ENCODE measurements at places on chromosomes 4 and X. TPM values are rescaled to one million over a fixed set of nuclear protein-coding genes. Genes with fewer than 3 reads are reported as not detected.
A peak's percentile ranks its signal among the peaks of the same experiment; 100 is the strongest.

The PGM2 gene
- 28.2 TPM for total RNA-seq

DNA sequence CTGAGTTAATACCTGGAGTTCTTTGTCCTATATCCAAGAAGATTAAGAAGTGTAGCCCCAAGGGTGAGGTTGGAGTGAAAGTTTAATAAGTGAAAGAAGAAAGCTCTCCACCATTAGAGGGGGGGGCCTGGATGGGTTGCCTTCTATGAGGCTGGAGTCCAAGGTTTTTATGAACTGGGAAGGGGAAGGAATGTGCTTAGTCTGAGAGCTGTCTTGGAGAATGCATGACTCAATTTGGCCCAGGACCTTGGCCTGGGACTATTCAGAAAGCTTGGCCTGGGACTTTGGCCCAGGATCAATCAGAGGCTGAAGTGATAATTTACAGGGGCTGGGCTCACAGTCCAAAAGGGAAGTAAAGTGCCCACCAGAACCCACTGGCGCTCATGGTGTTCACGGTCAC is 1049.0 kb upstream of the GRIA3 start:
- DNase-seq, result peak; percentile 4
- no peaks in the 10 kb centered on the region for H3K4me1 ChIP-seq
- H3K27me3 ChIP-seq, result no peaks in the 10 kb centered on the region

DNA sequence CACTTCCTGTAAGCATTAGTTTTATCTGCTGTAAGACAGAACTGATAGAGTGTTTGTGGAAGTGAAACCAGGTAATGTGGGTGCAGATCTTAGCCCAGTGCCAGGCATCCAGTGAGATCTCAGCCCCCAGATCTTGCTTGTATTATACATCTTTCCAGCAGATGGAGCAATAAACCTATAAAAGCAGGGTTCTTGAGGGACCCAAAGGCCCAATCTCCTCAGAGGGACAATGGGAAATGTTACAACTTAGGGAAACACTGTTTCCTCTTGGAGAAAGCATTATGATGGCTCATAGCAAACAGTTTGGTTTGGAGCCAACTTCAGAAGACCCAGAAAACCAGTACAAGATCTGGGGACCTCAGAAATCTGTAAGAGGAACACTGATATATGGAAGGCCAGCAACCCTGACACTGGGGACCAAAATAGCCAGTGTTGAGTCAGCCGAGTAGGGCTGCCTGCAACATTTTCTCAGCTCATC is 206.3 kb downstream of the SLC7A11 start:
- DNase-seq, result peak; percentile 67
- H3K4me3 ChIP-seq, result no peak overlapping the region

DNA sequence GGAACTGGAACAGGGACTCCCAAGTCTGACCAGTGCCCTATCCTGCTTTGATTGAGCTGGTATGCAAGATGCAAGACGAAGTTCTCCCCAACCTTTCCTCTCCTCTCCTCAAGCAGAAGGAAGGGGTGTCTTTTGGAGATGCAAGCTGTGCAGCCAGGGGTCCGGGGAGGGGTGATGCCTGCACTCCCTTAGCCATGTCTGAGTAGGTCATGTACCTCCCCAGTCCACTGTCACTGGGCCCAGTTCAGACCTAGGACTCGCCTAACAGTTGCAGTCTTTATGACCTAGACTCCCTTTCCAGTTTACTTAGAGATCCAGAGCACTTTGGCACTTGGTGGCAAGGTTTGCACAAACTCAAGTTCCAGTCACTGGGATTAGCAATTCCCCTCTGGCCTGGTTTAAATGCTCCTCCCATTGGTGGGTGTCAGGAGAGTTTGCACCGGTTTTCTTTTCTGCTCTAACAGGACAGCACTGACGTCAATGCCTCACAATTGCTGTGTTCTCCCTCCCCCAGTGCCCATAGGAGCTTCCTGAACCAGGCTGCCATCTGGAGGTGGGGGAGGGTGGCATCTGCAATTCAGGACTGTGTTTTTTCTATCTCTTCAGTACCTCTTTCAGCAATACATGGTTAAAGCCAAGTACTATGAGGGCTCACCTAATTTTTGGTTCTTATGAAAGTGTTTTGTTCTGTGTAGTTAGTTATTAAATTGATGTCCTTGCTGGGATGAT is 782.2 kb downstream of the ARAP2 start:
- H3K4me1 ChIP-seq, result no peaks in the 10 kb centered on the region
- H3K36me3 ChIP-seq, result no peaks in the 10 kb centered on the region
- H3K27me3 ChIP-seq, result no peaks in the 10 kb centered on the region
- DNase-seq, result no peak
- no peak overlapping the region for H3K27ac ChIP-seq
- no peak overlapping the region for H3K4me3 ChIP-seq

DNA sequence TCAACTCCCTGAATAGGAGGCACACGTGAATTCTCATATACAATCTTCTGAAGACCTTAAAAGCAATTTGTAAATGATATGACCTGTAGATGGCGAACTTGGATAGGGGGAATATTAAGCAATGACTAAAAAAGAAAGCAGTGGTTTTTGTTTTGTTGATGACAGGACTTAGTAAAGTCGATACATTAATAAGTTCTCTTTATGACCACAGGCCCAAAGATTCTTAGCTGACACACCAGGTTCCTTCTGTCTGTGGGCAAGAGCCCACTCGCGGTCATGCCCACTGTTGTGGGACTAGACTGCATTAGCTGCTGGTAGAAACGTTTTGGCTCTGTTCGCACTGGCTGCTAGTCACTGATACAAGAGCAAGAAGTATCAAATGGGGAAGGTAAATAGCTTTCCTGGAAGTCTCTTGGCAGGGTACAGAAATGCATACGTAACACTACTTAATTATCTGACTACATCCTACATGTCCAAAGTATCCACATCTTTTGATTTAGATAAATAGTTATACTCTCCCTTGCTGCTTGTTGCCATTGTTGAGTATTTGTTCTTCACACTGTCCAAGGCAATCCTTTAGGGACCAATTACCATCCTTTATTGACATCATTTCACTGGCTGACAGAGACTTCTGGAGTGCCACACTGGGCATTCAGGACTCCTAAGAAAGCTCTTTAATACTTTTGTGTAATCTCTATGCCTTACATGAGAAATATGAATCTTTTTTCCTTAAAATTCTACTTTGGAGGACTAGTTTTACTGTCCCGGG is 31.0 kb downstream of the ALPK1 start:
- H3K4me1 ChIP-seq, result no peaks in the 10 kb centered on the region
- no peak overlapping the region for H3K27ac ChIP-seq
- no peaks in the 10 kb centered on the region for H3K36me3 ChIP-seq
- H3K27me3 ChIP-seq, result no peaks in the 10 kb centered on the region
- H3K4me3 ChIP-seq, result no peak overlapping the region

The YIPF7 gene
- total RNA-seq, result 0.30 TPM

GRCh38 chr4:136651932-136652331 is 880.4 kb downstream of the PCDH18 start:
- no peak overlapping the region for H3K27ac ChIP-seq
- no peak for DNase-seq
- no peak overlapping the region for H3K4me3 ChIP-seq
- H3K4me1 ChIP-seq, result no peaks in the 10 kb centered on the region
- no peaks in the 10 kb centered on the region for H3K36me3 ChIP-seq

- no peak overlapping the region for H3K27ac ChIP-seq
- H3K4me1 ChIP-seq, result no peaks in the 10 kb centered on the region
- H3K36me3 ChIP-seq, result no peaks in the 10 kb centered on the region
Measured at GRCh38 chr4:136183513-136183912, 1348.8 kb downstream of the PCDH18 start.

GRCh38 chrX:36159254-36159653 is 239.7 kb downstream of the CFAP47 start:
- H3K4me1 ChIP-seq, result no peaks in the 10 kb centered on the region
- no peak overlapping the region for H3K4me3 ChIP-seq
- H3K27ac ChIP-seq, result no peak overlapping the region
- DNase-seq, result no peak
- H3K36me3 ChIP-seq, result no peaks in the 10 kb centered on the region

DNA sequence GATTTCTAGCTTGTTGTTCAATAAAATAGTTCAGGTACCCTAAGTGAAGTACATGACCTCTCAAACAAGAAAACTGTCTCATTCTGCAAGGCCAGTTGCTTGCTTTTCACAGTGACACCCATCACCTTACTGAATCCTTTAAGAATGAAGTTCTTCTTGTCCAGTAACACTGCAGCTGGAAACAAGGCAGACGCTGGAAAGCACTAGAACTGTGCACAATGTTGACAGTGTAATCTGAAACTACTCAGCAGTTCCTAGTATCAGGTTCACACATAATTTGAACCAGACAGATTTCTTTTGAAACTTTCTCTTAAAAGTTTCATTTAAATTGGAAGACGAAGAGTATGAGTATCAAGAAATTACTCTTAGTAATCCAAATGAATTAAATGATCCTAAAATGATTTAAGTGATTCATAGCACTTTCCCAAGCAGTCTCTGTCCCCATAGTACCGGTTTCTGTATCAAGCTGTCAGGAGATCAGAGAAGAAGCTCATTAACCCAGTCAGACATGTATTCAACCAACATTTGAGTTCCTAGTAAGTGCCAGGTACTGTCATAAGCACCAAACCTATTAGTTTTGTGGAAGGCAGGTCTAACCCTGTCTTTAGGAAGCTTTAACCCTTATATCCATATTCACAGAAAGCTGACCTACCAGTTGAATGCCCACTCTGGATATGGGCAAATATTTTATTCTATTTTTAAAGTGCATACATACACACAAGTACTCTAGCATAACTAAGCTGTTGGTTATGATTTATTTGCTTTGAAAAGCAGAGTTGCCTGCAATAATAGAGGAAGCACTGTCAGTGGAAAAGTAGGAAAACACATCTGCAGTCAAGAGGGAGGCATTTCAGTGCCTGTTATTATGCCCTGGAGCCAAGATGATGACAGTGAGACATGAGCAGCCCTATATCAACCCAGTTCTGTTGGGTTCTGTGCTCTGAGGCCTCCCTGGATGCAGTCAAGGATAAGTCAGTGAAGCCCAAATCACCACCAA is 63.6 kb downstream of the PALLD start:
- H3K27ac ChIP-seq, result peak overlapping the region; percentile 65
- peaks cover 48% of the 10 kb centered on the region for H3K4me1 ChIP-seq
- no peak overlapping the region for H3K4me3 ChIP-seq
- DNase-seq, result peak; percentile 56
- H3K27me3 ChIP-seq, result no peaks in the 10 kb centered on the region
- no peaks in the 10 kb centered on the region for H3K36me3 ChIP-seq

The SYNPO2 gene
- 10.3 TPM for total RNA-seq

The ATP6AP2 gene
- total RNA-seq, result 131 TPM

The MAP9 gene
- total RNA-seq, result 26.7 TPM

DNA sequence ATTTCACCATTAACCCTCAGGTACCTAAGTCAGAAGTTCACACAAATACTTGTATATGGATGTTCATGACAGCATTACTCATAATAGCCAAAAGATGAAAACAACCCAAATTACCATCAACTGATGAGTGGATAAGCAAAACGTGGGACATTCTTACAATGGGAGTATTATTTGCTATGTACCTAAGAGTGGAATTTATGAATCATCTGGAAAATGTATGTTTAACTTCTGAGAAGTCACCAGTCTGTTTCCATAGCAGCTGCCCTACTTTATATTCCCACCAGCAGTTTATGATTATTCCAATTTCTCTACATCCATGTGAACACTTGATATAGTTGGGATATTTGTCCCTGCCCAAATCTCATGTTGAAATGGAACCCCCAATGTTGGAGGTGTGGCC is 1478.9 kb downstream of the PCDH19 start:
- no peaks in the 10 kb centered on the region for H3K27me3 ChIP-seq
- DNase-seq, result no peak
- no peaks in the 10 kb centered on the region for H3K36me3 ChIP-seq
- H3K27ac ChIP-seq, result peak overlapping the region; percentile 43

GRCh38 chrX:97843200-97843811 is 959.6 kb downstream of the RPA4 start:
- H3K27me3 ChIP-seq, result no peaks in the 10 kb centered on the region
- no peak overlapping the region for H3K27ac ChIP-seq
- H3K4me1 ChIP-seq, result no peaks in the 10 kb centered on the region
- H3K36me3 ChIP-seq, result no peaks in the 10 kb centered on the region

GRCh38 chrX:120350450-120351138 is 11.3 kb upstream of the ATP1B4 start:
- no peak for DNase-seq
- no peak overlapping the region for H3K4me3 ChIP-seq
- no peak overlapping the region for H3K27ac ChIP-seq
- H3K4me1 ChIP-seq, result no peaks in the 10 kb centered on the region

GRCh38 chr4:137471895-137472294 is 60.4 kb downstream of the PCDH18 start:
- H3K36me3 ChIP-seq, result no peaks in the 10 kb centered on the region
- no peak overlapping the region for H3K4me3 ChIP-seq
- no peak for DNase-seq
- H3K27me3 ChIP-seq, result no peaks in the 10 kb centered on the region
- H3K27ac ChIP-seq, result no peak overlapping the region
- peaks cover 22% of the 10 kb centered on the region for H3K4me1 ChIP-seq

The RNF212 gene
- 3.0 TPM for total RNA-seq

GRCh38 chr4:38026158-38026740 is 66.1 kb downstream of the PTTG2 start:
- no peaks in the 10 kb centered on the region for H3K36me3 ChIP-seq
- no peaks in the 10 kb centered on the region for H3K4me1 ChIP-seq
- no peak overlapping the region for H3K27ac ChIP-seq
- no peak overlapping the region for H3K4me3 ChIP-seq

GRCh38 chrX:84064164-84064563 is 123.8 kb downstream of the RPS6KA6 start:
- no peak overlapping the region for H3K4me3 ChIP-seq
- no peak for DNase-seq
- no peak overlapping the region for H3K27ac ChIP-seq
- H3K27me3 ChIP-seq, result no peaks in the 10 kb centered on the region
- no peaks in the 10 kb centered on the region for H3K4me1 ChIP-seq

- H3K4me1 ChIP-seq, result no peaks in the 10 kb centered on the region
- H3K36me3 ChIP-seq, result no peaks in the 10 kb centered on the region
- H3K27me3 ChIP-seq, result no peaks in the 10 kb centered on the region
- peak; percentile 58 for DNase-seq
- H3K4me3 ChIP-seq, result no peak overlapping the region
Measured at GRCh38 chrX:65587616-65588526, 53.3 kb upstream of the LAS1L start.

The BST1 gene
- 3.5 TPM for total RNA-seq

GRCh38 chr4:99572527-99573240 is 1.9 kb upstream of the MTTP start:
- no peaks in the 10 kb centered on the region for H3K4me1 ChIP-seq
- H3K36me3 ChIP-seq, result no peaks in the 10 kb centered on the region
- H3K4me3 ChIP-seq, result no peak overlapping the region
- peak overlapping the region; percentile 72 for H3K27ac ChIP-seq

- no peaks in the 10 kb centered on the region for H3K4me1 ChIP-seq
- H3K36me3 ChIP-seq, result no peaks in the 10 kb centered on the region
- no peak overlapping the region for H3K4me3 ChIP-seq
Measured at GRCh38 chrX:100673397-100673953, 29.5 kb downstream of the SRPX2 start.

DNA sequence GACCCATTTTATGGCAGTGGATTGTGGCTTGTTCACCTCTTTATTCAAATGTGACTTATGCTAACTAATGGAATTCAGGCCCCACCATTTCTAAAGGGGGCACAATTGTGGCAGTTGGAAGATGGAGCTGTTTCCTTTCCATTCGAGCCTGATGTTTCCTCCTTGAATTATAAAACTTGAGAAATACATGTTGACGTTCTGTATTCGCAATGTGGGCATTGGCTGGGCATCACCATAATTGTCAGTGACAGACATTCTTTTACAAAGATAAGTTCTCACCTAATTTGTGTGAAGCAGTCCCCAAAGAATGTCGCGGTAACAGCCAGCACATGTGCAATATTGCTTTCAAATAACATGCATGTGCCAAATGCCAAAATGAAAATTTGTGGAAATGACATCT is 1070.2 kb upstream of the TENM3 start:
- no peak for DNase-seq
- H3K4me3 ChIP-seq, result no peak overlapping the region
- H3K4me1 ChIP-seq, result no peaks in the 10 kb centered on the region
- H3K36me3 ChIP-seq, result no peaks in the 10 kb centered on the region
- no peaks in the 10 kb centered on the region for H3K27me3 ChIP-seq
- H3K27ac ChIP-seq, result no peak overlapping the region

All from hepatocyte (in vitro differentiated cells).